ENCODE measurements at places on chromosomes 2 and 18.

- no peak overlapping the region for H3K27ac ChIP-seq
- no peak for DNase-seq
- H3K27me3 ChIP-seq, result no peaks in the 10 kb centered on the region
- H3K4me3 ChIP-seq, result no peak overlapping the region
- H3K36me3 ChIP-seq, result peaks cover 2% of the 10 kb centered on the region
Measured at GRCh38 chr2:3214806-3215404, 162.7 kb downstream of the EIPR1 start.

- DNase-seq, result no peak
- H3K36me3 ChIP-seq, result no peaks in the 10 kb centered on the region
- H3K27ac ChIP-seq, result no peak overlapping the region
- H3K4me3 ChIP-seq, result no peak overlapping the region
- no peaks in the 10 kb centered on the region for H3K4me1 ChIP-seq
Measured at GRCh38 chr2:52510432-52510831, 1257.2 kb upstream of the CHAC2 start.

DNA sequence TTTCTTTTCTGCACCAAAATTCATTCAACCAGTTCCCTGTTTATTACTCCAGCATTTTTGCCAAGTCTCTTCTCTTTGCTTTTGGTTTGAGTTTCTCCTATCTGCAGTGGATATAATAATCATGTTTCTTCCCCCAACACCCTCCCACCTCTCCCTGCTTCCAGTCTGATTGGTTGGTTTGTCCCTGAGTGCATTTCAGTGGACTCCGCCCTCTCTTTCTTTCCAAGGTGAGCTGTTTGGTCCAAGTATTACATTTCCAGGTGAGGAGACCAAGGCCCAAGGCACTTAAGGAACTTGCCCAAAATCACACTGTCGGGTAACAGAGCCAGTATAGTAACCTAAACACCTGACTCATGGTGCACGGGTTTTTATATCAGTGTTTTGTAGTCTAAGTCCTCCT lies 17.7 kb downstream of the MRO start:
- H3K36me3 ChIP-seq, result no peaks in the 10 kb centered on the region
- H3K27me3 ChIP-seq, result peaks cover 19% of the 10 kb centered on the region
- H3K4me1 ChIP-seq, result peaks cover 10% of the 10 kb centered on the region
- no peak for DNase-seq

DNA sequence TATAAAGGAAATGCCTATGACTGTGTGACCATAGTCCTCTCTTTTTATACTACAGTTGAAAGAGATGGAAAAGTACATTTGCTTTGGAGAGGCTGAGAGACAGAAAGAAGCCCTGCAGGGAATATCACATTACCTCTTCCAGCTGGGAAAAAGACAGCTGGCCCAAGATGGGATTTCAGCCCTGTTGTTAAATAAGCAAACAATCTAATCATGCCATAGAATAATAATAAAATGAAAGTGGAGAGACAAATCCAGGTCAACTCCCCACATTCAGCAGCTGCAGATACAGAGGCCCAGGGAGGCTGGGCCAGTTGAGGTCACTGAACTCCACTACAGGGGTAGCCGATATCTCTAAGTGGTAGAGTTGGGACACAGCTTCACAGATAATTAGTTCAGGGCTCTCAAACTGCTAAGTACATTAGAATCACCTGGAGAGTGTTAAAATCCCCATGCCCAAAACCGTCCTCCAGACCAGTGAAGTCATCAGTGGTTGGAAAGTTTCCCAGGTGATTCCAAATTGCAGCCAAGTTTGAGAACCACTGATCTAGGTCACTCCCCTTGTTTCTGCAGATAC lies 81.9 kb downstream of the MOGAT1 start:
- H3K4me3 ChIP-seq, result no peak overlapping the region
- no peak for DNase-seq
- no peak overlapping the region for H3K27ac ChIP-seq
- H3K27me3 ChIP-seq, result peaks cover 9% of the 10 kb centered on the region

DNA sequence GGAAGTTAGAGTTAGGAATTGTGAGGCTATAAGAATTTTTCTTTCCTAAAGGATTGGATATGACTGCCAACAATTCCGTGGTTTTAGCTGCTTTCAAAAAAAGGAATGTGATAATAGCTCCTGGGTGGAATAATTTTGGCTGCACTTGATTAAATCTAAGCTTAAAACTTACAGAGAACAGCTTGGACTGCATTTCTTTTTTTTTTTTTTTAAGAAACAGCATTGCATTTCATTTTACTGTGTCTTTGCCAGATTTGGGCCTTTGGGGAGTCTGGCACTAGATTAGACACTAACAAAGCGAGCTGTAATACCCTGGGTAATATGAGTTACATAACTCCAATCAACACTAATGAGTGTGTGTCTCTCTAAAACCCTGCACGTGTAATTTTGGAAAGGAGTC lies 37.8 kb upstream of the ZNF397 start:
- H3K4me1 ChIP-seq, result no peaks in the 10 kb centered on the region
- no peak for DNase-seq
- peaks cover 11% of the 10 kb centered on the region for H3K36me3 ChIP-seq
- no peak overlapping the region for H3K27ac ChIP-seq

DNA sequence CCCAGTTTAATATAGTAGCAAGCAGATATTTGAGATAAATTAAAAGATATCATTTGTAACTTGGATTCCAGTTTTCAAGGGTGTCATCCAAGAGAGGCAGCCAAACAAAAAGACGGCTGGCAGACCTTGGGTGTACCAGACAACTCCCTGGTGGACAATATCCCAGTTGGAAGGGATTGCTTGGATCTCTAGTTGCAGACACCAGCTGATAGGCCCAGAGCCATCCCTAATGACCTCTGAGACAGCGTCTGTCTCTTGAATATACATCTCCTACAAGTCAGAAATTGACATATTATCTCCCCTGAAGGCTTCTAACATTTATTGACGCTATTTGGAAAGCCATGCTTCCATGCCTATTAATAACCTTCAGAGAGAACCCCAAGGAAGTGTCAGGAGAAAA lies 67.7 kb downstream of the ACVR1 start:
- H3K36me3 ChIP-seq, result peaks cover 11% of the 10 kb centered on the region
- H3K4me3 ChIP-seq, result no peak overlapping the region
- no peak overlapping the region for H3K27ac ChIP-seq

- H3K36me3 ChIP-seq, result peaks cover 6% of the 10 kb centered on the region
- peak overlapping the region; percentile 81 for H3K27ac ChIP-seq
- peak overlapping the region; percentile 93 for H3K4me3 ChIP-seq
Measured at GRCh38 chr2:112483042-112483473, 1.1 kb downstream of the TTL start.

GRCh38 chr2:875687-876615 lies 74.7 kb upstream of the SNTG2 start:
- no peak overlapping the region for H3K4me3 ChIP-seq
- DNase-seq, result no peak
- no peaks in the 10 kb centered on the region for H3K36me3 ChIP-seq
- no peaks in the 10 kb centered on the region for H3K4me1 ChIP-seq
- no peak overlapping the region for H3K27ac ChIP-seq

- no peak for DNase-seq
- H3K4me3 ChIP-seq, result no peak overlapping the region
- H3K27ac ChIP-seq, result no peak overlapping the region
- no peaks in the 10 kb centered on the region for H3K27me3 ChIP-seq
- no peaks in the 10 kb centered on the region for H3K36me3 ChIP-seq
Measured at GRCh38 chr2:14385043-14385442, 247.5 kb upstream of the LRATD1 start.

GRCh38 chr2:96928277-96928781 lies 58.1 kb downstream of the FAM178B start:
- no peak overlapping the region for H3K4me3 ChIP-seq
- no peak for DNase-seq
- no peaks in the 10 kb centered on the region for H3K36me3 ChIP-seq
- no peak overlapping the region for H3K27ac ChIP-seq
- no peaks in the 10 kb centered on the region for H3K27me3 ChIP-seq
- H3K4me1 ChIP-seq, result peaks cover 17% of the 10 kb centered on the region
